Glutamatergic neuron (in vitro differentiated cells): ENCODE measurements at places on chromosomes 4 and X.

GRCh38 chr4:72275381-72275780, 243.6 kb downstream of the NPFFR2 start:
- no peak for DNase-seq
- no peak overlapping the region for H3K27ac ChIP-seq
- H3K27me3 ChIP-seq = no peaks in the 10 kb centered on the region
- H3K4me3 ChIP-seq = no peak overlapping the region

DNA sequence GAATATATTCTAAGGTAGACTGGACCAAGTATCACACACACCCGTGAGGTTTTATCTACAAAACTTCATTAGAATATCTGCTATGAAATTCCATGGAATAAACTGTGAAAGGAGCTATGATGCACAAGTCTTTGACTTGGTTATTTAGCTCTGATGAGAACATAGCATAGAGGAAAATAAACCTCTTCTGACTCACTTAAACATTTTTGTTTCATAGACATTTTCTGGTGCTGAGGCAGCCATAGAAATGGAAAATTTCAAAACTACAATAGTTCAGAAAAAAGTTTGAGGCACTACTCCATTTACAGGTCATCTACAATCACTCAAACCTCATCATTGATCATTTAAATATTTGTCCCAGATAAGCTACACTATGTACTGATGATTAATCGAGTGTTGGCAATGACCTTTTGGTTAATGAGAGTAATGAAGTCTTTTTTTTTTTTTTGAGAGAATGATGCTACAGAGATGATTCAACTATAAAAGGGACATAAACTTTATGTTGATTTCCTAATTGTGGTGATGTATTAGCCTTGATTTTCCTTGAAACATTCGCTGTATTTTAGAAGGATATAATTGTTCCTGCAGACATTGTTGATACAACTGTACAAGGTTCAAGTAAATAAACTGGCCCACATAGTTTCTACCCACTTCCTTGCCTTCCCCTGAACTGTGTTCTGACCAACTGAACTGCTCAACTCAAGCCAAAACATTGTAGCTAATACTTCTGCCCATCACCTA, 77.5 kb downstream of the AREG start:
- no peak overlapping the region for H3K27ac ChIP-seq
- no peaks in the 10 kb centered on the region for H3K36me3 ChIP-seq
- no peaks in the 10 kb centered on the region for H3K27me3 ChIP-seq
- H3K4me3 ChIP-seq = no peak overlapping the region

DNA sequence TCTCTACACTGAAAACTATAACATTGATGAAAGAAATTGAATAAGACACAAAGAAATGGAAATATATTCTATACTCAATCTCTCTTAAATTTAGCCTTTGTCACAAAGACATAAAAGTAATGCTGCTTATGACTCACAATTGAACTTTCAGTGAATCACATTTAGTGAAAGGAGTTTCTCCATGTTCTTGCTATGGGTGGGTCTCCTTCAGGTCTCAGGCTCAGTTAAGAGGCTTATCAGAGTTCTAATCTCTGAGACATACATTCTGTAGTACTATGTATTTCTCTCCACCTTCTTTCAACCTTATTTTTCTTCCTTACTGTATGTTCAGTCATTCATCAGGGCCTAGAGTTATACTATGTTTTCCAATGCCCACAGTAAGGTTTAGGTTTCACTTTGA, 220.9 kb downstream of the DTHD1 start:
- no peak for DNase-seq
- H3K27me3 ChIP-seq = no peaks in the 10 kb centered on the region
- no peaks in the 10 kb centered on the region for H3K4me1 ChIP-seq

GRCh38 chr4:113144091-113144490, 94.6 kb downstream of the ANK2 start:
- DNase-seq = no peak
- H3K4me1 ChIP-seq = peaks cover 66% of the 10 kb centered on the region

GRCh38 chrX:83516597-83516996, 8.5 kb downstream of the POU3F4 start:
- no peak overlapping the region for H3K4me3 ChIP-seq
- no peak for DNase-seq
